Stimulated activated CD4-positive, alpha-beta T cell treated with anti-CD3 and anti-CD28 coated beads, Interleukin-15, amount 100 ng/mL, for 1 hour (primary cell): ENCODE measurements at places on chromosomes 1 and 21.

GRCh38 chr1:225946082-225946620 is 5.1 kb upstream of the LEFTY2 start:
- no peak for DNase-seq

DNA sequence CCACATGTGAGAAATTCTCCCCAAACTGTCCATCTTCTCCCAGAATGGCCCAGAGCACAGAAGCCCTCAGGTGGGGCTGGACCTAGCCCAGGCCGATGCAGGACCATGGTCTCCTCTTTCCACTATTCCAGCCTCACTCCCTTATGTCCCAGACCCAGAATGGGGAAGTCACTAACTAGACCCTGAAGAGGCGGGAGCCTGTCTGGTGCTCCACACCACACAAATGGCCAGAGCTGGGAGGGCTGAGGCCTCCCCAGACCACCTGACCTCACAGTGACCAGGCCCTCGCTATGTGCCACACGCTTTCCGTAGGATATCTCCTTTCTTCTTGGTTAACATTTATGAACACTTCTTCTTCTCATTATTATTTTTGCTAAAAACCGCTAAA is 54.9 kb upstream of the EDN2 start:
- DNase-seq = no peak

GRCh38 chr1:238248356-238248755 is 357.6 kb upstream of the ZP4 start:
- no peak for DNase-seq

DNA sequence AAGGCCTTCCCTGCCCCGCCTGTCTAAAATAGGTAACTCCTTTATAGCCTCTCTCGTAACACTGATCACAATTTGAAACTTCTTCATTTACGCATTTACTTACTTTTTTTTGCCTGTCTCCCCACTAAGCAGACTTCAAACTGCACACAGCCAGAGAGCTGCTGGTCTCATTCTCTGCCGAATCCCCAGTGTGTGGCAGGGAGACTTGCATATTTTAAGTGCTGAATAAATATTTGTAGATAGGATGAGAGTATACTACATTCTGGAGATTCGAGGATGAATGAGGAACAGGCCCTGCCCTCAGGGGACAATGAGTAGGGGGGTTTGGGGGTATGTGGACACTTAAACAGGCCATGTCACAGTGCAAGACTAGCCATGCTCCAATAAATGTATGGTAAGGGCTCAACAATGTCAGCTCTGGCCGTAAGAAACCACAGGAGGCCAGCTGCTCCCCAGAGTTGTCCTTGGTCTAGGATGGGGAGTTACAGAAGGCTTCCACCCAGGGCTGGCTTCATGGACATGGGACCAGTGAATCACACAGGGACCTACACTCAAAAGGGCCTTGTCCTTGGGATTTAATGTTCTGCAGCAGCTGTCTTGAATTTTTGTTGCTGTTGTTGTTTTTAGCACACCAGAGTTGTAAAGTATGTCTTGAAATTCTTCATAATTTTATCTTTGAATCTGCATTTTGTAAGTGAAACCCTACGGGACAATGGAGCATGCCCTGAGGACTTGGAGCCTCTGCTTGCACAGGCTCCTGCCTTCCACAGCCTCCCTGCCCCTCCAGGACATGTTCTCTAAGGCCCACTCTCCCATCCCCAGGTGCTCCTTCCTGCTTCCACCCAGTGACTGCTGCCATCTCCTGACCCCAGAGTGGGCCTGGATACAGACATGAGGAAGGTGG is 8.5 kb downstream of the DIO1 start:
- DNase-seq = no peak

DNA sequence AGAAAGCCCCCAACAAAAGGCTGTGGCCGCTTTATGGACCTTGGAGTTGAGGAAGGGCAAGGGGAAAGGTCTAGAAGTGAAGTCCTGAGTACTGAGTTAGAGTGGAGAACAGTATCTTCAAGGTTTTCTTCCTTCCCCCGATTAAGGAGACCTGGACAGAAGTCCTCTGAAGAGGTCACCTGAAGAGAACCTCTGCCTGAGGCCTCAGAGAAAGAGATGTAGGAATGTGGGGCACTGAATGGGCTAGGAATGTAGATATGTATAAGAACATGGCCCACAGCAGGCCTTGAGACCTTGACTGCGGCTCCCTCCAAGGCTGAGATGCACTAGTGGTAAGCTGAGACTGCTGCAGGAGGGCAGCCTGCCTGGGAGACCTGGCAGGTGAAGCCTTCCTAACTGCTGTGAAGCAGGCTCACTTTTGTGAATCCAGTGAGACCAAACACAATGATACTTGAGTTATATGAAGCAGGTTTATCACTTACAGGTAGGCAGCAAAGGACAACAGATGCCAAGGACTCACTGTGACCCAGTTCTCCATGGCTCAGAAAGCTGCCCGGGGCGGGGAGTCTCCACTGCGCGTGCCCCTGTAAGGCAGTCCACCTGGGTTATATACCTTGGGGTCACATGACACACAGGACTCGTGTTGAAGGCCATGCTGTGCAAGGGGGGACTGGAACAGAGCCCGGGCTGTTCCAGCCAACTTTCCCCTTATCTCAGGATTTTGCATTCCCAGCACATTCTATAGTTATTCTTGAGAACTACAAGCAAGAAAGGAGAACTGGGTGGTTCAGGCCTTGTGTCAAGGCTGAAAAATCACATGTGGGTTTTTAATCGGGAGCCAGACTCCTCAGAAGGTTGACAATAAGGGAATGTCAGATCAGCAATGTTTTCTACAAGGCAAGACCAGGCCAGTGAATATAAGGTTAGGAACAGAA is 78.8 kb upstream of the PPM1J start:
- DNase-seq = no peak

- no peak for DNase-seq
These were observed 83.4 kb downstream of the SMYD2 start for GRCh38 chr1:214364386-214364785.

GRCh38 chr1:56302878-56303277 is 276.5 kb downstream of the PLPP3 start:
- no peak for DNase-seq

- no peak for DNase-seq
These were observed 67.6 kb downstream of the MAP3K21 start for GRCh38 chr1:233394860-233395717.

- no peak for DNase-seq
These were observed 118.4 kb downstream of the HIVEP3 start for GRCh38 chr1:41800311-41800829.
